ENCODE measurements at places on chromosomes 2 and 18. TPM values are rescaled to one million over a fixed set of nuclear protein-coding genes. Genes with fewer than 3 reads are reported as not detected.

The ADD2 gene
- 236 TPM for total RNA-seq

The SLC5A7 gene
- total RNA-seq: 14.3 TPM

The NCKAP5 gene
- total RNA-seq: 11.5 TPM

The IL36A gene
- total RNA-seq: not detected

The HOXD4 gene
- not detected for total RNA-seq

The COLEC12 gene
- 16.8 TPM for total RNA-seq

The C2orf80 gene
- total RNA-seq: 38.1 TPM

The UGT1A8 gene
- not detected for total RNA-seq

The FTCDNL1 gene
- total RNA-seq: 4.8 TPM

The TPRKB gene
- 36.0 TPM for total RNA-seq

The EVX2 gene
- not detected for total RNA-seq

The VWC2L gene
- 30.0 TPM for total RNA-seq

The RGPD8 gene
- 42.9 TPM for total RNA-seq

The IL36G gene
- not detected for total RNA-seq

The PPIL3 gene
- 56.1 TPM for total RNA-seq

The DOCK10 gene
- 36.7 TPM for total RNA-seq

The PRSS56 gene
- 1.6 TPM for total RNA-seq

The SERPINB4 gene
- not detected for total RNA-seq

The PDE11A gene
- 3.9 TPM for total RNA-seq

The LRP1B gene
- 78.0 TPM for total RNA-seq

The CELF4 gene
- total RNA-seq: 150 TPM

The SCTR gene
- total RNA-seq: 0.69 TPM

The REG3G gene
- total RNA-seq: not detected

The ACMSD gene
- total RNA-seq: not detected

The OSR1 gene
- total RNA-seq: 2.5 TPM

The ZFAND2B gene
- total RNA-seq: 12.5 TPM

The CNTNAP5 gene
- 66.2 TPM for total RNA-seq

The LYG2 gene
- total RNA-seq: not detected

The KCNK3 gene
- total RNA-seq: 10.1 TPM

The CERKL gene
- 6.2 TPM for total RNA-seq

The TBR1 gene
- 3.9 TPM for total RNA-seq

The CD28 gene
- total RNA-seq: 0.69 TPM

The KIF5C gene
- 421 TPM for total RNA-seq

The FOXI3 gene
- total RNA-seq: not detected

The HOXD1 gene
- not detected for total RNA-seq

The TEX44 gene
- total RNA-seq: not detected

The BCL2 gene
- total RNA-seq: 21.2 TPM

The CPLX4 gene
- not detected for total RNA-seq

The RETSAT gene
- 16.4 TPM for total RNA-seq

The ZNF24 gene
- total RNA-seq: 88.3 TPM
